ENCODE measurements at places on chromosomes 11 and 22.

DNA sequence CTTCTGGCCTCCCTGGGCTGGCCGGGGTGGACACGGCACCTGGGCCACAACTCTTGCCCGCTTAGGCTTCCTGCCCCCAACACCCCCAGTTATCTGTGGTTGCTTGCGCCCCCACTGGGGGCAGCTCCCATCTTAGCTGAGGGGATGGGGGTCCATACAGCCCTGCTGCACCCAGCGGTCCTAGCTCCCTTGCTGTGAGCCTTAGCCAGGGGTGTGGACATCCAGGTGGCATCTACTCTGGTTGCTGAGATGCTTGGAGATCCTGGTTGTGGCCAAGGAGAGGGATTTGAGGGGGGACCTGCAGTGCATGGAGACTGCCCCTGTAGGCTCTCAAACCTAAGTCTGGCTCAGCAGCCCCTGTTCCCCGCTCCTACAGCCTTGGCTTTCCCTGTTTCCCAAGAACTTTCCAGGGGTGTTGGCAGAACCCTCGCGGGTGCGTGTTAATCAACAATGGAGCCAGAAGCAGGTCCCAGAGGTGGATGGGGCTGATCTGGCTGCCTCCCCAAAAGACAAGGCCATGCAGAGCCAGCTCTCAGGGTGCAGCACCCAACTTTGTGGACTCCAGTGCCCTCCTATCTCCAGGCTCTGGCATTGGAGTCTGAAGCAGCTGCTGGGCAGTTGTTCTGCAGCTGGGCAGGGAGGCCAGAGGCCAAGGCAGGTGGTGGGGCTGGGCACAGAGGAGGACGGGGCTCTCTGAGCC, 3.3 kb downstream of the KCNQ1 start:
- DNase-seq, result no peak

- DNase-seq, result no peak
These were observed 262.3 kb upstream of the CADM1 start for GRCh38 chr11:115766561-115766960.

DNA sequence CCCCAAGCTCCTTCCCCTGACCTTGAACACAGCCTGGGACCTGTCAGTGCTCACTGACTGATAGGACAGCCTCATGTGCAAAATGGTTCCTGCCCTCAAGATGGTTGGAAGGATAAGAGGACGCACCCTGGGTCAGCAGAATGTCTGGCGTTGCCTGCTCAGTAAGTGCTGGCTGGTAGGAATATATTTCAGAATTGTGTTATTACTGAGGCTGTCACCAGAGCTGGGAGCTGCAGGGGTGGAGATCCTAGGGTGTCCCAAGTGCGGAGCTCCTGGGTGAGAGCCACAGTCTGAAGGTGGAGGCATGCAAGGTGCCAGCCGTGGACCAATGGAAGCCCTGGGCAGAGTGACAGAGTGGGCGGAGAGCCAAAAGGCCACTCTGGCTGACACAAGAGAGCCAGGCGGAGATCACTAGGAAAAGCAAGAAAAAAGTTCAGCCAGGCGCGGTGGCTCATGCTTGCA, 1.0 kb upstream of the SEC14L4 start:
- no peak for DNase-seq

- no peak for DNase-seq
These were observed 31.9 kb upstream of the TTLL12 start for GRCh38 chr22:43218786-43219185.

DNA sequence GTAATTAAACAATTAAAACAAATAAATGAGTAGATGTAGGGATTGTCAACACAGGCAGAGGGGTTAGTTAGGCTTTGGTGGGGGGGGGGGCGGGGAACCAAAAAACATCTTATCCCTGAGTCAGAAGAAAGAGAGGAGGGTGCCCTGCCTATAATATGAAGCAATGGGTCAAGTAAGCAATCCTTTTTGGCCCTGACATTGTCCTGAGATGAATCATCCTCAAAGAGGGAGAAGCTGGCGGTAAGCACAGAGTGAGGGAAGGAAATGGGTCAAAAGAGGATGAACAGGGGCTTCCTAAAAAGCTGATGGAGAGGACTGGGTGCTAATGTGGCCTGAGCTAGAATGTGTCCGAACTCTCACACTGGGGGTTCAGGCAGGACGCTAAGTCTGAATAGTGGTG, 4.7 kb downstream of the OLFML1 start:
- DNase-seq, result no peak

DNA sequence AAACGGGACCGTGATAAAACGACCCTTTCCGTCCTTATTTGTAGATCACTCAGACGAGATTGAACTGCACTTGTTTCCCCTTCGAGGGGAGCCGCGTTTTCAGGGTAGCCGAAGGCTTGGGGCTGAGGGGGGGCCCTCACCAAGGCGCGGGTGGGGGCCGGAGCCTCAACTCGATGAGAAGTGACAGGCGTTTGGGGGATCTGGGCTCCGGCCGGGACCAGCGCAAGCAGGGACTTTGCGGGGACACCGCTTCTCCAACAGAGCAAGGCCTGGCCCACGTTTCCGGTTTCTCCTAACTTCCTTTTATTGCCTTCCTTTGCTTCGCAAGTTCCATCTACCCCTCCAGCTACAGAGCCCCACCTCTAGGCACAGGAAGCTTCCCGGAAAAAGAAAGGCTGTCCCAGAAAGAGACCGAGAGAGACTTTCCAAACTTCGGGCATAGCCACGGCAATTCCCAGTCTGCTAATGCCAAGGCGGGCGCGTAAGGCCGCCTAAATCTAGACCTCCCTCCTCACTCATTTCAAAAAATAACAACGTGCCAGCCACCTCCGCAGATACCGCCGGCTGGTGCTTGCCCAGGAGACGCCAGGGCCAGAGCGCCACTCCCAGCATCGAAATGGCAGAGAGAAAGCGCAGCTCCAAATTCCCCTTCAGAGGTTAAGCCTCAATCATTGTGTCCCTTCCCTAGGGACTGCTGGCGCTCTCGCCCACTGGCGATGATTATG, 6.6 kb downstream of the PAX6 start:
- DNase-seq, result no peak

GRCh38 chr11:70328556-70328955, 58.1 kb downstream of the PPFIA1 start:
- DNase-seq, result no peak

GRCh38 chr22:42473484-42474193, 41.4 kb upstream of the NFAM1 start:
- no peak for DNase-seq

- no peak for DNase-seq
These were observed 92.0 kb downstream of the MYEOV start for GRCh38 chr11:69385832-69386427.

DNA sequence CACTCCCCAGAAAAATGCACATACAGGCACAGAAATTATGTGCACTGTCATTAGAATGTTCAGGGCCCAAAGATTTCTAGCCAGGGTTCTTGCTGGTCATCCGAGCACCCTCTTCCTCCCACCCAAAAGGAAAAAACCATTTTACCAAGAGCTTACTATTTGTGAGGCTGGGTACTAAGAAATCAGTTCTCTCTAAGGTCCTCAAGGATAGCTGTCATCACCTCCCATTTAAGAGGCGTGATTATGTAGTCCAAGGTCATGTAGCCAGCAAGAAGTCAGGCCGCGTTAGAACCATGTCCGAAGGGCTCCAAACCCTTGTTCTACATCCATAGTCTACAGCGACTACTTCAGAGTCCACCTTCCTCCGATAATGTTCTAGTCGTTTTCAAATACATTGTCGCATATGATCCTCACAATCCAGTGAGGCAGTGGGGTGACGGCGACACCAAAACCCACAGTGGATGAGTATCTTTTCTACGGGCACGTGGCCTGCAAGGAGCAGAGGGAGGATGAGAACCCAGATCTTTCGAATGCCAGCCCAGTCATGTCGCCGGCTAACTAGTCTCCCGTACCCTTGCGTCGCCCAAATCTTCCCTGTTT, 634 bp downstream of the TIMM8B start:
- DNase-seq, result peak; percentile 14

DNA sequence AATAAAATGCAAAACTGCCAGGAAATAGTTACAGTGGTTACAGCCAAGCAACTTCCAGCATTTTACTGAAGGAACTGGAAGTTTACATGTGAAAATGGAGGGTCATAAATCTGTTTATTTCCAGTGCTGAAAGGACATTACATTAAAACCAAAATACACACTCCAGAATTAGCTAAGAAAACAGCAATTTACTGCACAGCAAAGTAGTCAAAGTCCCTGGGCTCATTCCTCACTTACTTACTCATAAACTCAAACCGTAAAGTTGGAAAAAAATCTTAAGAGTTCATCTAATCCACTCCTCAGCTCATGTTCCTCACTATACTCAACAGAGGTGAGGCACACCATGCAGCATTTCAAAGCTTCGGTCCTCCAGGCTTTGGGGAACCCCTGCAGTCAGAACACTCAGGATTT, 17.4 kb downstream of the CTSC start:
- no peak for DNase-seq

DNA sequence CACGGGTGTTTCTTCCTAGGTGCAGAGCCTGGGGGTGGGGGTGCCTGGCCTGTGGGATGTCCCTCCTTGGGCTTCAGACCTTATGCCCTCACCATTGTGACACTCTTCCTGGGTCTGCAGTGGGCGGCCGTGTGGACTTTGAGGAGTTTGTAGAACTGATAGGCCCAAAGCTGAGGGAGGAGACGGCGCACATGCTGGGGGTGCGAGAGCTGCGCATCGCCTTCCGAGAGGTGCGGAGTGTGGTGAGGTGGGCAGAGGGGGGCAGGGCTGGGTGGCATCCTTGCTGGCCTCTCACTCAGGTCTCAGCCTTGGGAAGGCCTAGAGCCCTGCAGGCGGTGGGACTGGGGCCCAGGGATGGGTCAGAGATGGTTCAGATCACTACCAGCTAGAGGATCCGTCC, 2.3 kb downstream of the CABP4 start:
- no peak for DNase-seq

- no peak for DNase-seq
These were observed 56.3 kb downstream of the SLN start for GRCh38 chr11:107655602-107656001.

GRCh38 chr11:31810779-31811647, at the start of gene PAX6:
PAX6 (minus strand) TSS chr11:31811322; CDS start chr11:31806411, 4,911 bp downstream.
- DNase-seq, result no peak

GRCh38 chr22:33023153-33023827, 34.9 kb downstream of the SYN3 start:
- DNase-seq, result no peak

DNA sequence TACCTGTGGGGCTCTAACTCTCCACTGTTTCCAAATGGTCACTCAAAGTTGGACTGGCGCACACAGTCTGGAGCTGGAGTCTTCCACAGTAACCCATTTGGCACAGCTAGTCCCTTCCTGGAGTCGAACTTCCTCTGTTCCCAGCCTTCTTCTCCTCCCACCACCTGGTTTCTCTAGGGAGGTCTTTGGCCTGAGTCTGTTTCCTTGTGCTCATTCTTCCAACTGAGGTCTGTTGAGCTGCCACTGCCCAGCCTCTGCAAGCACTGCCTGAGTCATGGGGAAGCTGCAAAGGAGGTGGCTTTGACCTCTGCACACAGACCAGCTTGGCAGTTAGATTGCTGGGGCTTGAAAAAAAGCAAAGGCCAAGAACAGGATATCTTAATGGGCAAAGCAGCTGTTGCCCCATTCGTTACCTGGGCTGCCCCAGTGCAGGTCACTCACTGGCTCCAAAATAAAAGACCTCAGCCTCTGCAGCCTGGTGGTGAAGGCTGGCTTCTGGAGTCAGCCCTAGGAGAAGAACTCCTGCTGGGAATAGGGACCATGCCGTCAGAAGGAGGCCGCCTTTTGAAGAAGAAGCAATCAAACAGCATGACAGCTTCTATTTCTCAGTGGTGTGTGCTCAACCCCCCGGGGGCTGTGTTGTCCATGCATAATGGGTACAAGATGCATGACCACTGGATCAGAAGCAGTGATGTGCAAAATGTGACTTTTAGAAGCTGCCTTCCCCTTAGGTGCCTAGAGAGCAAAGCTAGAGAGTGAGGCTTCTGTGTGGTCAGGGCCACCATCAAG, 3.0 kb downstream of the ADAMTS15 start:
- DNase-seq, result no peak

GRCh38 chr11:95104121-95104830, 14.6 kb downstream of the ENDOD1 start:
- no peak for DNase-seq

DNA sequence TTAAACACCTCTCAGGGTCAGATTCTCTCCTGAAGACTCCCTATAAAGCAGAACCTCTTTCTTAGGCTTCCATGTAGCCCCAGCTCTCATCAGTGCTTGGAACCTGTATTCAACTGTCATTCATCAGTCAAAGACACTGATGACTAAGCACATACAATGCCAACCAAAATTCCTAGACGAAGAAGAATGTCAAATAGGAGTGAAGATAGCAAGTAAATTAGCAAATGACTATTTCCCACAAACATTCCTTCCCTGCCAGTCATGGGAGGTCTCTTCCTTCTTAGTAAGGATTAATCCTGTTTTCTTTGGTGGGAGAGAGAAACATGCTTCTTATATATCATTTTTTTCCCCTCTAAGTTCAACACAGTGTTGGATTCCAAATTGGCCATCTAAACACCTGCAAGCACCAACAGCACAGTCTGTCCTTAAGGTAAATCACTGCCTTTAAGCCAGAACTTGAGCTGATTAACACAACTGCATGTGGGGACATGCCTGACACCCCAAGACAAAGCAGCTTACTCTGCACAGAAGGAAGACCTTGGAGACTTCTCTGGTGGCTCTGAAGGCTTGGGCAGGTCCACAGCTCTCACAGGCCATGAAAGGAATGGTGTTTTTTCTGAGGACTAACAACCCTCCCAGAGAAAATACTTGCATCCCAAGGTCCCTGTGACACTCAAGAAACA, 47.5 kb upstream of the ME3 start:
- no peak for DNase-seq

- DNase-seq, result no peak
These were observed 121.8 kb upstream of the POU2AF2 start for GRCh38 chr11:111123463-111124398.

Measured in T-helper 9 cell (primary cell).